COLO829 (cell line): ENCODE measurements at places on chromosomes 1 and 21.
A peak's percentile ranks its signal among the peaks of the same experiment; 100 is the strongest.

DNA sequence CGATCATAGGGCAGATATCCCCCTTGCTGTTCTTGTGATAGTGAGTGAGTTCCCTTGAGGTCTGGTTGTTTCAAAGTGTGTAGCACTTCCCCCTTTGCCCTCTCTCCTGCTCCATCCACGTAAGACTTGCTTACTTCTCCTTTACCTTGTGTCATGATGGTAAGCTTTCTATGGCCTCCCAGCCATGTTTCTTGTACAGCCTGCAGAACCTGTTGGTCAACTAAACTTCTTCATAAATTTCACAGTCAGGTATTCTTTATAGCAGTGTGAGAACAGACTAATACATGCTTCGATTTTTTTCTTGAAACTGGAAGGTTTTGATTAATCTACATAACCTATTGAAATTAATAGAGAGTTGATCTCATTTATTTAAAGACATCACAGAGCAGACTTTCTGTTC, 302.5 kb upstream of the PBX1 start:
- DNase-seq: no peak

GRCh38 chr1:9289711-9290485, 2.8 kb upstream of the SPSB1 start:
- DNase-seq: no peak

DNA sequence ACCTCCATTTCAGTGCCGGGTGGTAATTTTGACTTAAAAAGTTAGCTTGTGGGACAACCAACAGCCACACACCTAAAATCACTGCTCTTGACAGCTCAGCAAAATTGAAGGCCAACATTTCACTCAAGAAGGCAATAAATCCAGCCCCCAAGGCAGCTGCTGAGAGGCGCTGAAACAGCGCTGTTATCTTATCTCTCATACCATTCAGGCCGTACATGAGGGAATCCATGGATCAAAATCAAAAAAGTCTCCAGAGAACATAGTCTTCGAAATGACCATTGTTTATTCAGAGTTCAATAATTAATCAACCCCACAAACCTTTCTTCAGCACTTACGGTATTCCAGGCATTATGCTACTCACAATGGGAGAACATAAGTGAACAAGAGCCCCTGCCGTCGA, 38.5 kb downstream of the ZBTB18 start:
- no peak for DNase-seq

- no peak for DNase-seq
Observed at GRCh38 chr1:53038566-53038965, 23.4 kb upstream of the PODN start.

DNA sequence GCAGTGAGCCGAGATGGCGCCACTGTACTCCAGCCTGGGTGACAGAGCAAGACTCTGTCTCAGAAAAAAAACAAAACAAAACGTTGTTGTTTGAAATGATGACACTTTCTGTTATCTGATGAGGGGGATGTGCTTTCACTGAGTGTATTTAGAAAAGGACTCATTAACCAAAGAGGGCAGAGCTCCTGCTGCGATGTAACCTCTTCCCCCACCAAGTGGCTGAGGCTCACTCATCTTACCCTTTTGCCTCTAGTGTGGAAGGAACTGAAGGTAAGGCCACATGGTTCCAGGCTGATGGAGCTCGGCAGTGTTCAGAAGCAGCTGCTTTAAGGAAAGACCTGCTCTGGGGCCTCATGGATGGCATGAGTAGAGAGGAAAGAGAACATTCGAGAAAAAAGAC, 105.7 kb upstream of the RUNX1 start:
- DNase-seq: no peak

DNA sequence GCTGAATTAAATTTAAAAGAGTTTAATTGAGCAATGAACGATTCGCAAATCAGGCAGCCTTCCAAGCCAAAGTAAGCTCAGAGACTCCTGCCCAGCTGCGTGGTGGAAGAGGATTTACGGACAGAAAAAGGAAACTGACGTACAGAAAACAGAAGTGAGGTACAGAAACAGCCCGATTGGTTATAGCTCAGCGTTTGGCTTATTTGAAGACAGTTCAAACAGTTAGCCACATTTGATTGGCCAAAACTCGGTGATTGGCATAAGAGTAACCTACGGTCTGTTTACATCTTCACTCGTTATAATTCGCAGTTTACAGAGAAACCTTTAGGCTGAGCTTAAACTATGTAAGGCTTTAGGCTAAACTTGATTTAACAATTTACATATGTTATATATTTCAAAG, 46.9 kb downstream of the CR1L start:
- DNase-seq: no peak

DNA sequence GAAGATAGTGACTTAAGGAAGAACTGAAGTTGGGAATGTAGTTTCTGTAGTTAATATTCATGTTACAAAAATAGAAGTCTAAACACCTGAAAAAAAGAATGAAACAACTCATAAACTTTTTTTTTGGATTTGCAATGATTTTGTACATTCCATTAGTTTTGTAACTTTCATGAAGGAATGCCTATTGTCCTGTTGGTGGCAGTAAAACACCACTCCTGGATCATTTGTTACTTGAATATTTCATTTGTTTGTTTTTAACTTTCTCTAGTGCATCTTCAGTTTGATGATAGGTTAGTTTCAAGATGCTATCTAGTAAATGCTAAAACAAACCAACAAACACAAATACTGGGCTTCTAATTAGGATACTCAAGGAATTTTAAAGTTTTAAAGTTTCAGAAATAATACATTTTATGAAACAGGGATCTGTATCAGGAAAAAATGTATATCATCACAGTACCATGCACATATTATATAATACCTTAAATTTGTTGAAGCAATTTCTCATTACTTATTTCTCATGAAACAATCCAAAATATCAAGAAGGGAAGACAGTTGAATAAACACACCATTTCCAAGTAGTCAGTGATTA, 229.7 kb upstream of the CACYBP start:
- DNase-seq: peak; percentile 67

GRCh38 chr1:235018720-235019444, 109.8 kb downstream of the TOMM20 start:
- DNase-seq: no peak

GRCh38 chr21:39662411-39662953, 49.7 kb downstream of the B3GALT5 start:
- DNase-seq: no peak

GRCh38 chr1:229101011-229101871, 169.7 kb upstream of the RAB4A start:
- no peak for DNase-seq

DNA sequence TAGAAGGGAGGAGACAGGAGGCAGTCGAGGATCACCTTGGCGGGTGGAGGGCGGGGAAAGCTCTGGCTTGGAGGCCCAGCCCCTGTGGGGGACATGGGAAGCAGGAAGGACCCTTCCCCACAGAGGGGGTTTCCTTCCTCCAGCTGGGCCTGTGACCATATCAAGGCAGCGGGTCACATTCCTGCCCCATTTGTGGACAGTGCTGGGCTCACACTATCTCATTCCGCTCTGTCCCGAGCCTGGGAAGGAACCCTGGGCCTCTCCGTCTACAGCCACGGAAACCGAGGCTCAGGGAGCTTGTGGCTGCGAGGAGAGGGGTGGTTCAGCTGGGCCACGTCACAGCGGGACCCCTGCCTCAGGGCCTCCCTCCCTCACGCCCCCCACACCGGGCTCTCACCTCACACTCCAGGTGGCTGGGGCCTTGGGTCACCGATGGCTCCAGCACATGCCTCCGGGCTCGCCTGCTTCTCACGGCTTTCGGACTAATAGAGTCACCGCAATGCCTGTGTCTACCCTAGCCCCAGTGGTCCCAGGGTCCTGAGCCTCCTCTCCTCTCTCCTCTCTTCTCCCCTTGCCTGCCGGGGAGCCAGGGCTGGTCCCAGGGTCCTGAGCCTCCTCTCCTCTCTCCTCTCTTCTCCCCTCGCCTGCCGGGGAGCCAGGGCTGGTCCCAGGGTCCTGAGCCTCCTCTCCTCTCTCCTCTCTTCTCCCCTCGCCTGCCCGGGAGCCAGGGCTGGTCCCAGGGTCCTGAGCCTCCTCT, 56.4 kb downstream of the SLC19A1 start:
- DNase-seq: no peak

DNA sequence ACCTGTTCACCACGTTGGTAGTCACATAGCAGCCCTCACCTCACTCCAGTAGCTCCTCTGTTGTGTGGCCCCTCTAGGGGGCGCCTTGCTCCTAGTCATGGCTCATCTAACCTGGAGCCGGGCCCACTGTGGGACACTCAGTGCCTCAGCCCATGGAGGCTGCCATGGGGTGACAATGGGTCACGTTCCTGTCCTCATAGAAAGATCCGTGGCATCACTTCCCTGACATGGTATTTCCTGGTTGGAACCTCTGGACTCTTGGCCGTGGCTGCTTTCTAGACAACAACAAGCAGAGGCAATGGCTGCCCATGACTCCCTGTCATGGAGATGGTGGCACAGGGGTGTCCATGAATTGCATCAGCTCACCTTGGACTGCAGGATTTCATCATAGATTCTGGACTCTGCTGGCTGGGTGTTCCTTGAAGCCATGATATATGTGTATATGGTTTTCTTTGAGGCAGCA, 27.5 kb upstream of the SLAMF6 start:
- no peak for DNase-seq

DNA sequence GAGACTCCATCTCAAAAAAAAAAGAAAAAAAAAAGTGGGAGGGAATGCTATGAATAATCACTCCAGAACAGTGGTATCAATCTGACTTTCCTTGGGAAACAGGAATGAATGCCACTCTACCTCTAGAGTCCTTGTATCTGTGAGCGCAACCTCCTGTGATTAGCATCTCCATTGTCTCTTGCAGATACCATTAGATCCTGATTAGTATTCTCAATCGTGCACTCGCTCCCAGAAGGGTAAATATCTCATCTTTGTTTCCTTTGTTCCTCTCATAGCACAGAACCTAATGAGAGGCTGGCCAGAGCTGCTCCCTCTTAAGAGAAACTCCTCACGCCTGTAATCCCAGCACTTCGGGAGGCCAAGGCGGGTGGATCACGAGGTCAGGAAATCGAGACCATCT, 184.4 kb upstream of the KCNK2 start:
- no peak for DNase-seq

- no peak for DNase-seq
Observed at GRCh38 chr1:22089787-22090186, 37.3 kb downstream of the CDC42 start.

DNA sequence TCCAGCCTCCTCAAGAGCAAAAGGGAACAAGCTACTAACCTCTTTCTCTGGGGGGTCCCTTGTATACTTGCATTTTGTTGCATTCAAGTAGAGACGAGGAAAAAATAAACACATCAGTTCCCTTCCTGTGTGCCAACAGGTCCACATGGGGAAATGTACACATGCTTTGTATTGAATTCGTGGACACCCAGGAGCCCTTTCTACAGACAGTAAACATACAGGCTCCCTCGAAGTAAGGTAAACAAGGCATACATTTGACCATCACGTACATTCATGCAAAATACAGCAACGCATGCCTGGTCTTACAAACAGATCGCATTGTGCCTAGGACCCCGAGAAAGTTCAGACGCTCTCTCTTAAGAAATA, 1.1 kb downstream of the KCND3 start:
- no peak for DNase-seq

- DNase-seq: no peak
Observed at GRCh38 chr1:215749414-215749813, 182.3 kb downstream of the KCTD3 start.

GRCh38 chr1:223832637-223832943, 13.2 kb downstream of the TP53BP2 start:
- no peak for DNase-seq

- no peak for DNase-seq
Observed at GRCh38 chr1:36168514-36168913, 12.6 kb downstream of the MAP7D1 start.

DNA sequence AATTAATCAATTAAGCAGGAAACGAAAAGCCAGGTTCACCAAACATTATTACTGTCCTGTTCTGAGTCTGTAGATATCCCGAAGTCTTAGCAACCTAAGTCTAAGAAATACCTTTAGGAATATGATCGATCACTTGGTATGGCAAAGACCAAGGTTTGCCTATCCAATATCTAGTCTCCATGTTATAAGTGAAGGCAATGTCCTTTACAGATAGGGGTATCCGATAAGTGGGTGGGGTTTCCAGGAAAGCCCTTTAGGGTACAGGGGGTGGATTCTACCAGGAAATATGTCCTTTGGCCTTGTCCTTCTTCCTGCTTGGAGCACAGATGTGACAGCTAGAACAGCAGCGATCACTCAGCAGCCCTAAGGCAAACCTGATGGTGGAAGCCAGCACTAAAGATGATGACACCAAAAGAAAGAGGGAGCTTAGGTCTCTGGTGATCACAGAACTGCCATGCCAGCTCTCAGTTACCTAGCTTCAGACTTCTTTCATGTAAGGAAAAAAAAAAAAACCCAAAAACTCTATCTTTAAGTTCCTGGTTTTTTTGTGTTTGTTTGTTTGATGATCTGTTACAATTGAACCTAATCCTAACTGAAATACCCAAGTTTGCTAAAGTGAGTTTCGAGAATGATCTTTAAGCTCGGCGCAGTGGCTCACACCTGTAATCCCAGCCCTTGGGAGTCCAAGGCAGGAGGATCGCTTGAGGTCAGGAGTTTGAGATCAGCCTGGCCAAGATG, 40.8 kb downstream of the DSTYK start:
- DNase-seq: no peak

DNA sequence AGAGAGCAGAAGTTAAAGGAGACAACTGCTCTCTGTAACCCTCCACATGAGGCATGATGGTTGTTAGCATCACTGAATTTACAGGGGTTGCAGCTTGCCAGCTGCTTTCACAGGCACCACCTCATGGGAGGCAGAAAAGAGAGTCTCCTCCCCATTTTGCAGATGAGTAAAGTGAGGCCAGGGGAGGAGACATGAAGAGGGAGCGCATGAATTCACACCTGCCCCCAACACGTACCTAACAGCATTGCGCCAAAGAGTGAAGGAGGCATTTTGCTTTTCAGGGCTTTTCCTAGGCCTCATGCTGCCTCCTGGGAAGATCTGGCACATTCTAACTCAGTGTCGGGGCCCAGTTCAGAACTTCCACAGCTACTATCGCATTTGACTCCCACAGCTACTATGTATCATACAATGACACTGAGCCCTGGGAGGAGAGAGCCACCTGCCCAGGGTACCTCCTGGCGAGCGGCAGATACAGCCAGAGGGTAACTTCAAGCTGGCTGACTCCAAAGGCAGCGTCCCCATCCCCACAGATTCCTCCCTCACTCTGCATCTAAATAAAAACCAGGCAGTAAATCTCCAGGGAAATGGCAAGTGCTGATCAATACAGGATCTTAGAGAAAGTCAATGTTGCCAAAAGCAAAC, 34.0 kb downstream of the GLIS1 start:
- DNase-seq: no peak

DNA sequence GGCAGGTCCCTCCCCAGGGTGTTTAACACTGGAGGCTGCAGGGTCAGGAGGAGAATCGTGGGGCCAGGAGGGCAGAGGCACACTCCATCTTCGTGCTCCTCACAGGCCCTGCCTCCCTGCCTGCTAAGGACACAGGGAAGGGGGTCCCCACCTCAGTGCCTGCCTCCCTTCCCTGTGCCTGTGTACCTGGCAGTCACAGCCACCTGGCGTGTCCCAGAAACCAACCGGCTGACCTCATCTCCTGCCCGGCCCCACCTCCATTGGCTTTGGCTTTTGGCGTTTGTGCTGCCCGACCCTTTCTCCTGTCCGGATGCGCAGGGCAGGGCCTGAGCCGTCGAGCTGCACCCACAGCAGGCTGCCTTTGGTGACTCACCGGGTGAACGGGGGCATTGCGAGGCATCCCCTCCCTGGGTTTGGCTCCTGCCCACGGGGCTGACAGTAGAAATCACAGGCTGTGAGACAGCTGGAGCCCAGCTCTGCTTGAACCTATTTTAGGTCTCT, 623 bp upstream of the BGLAP start:
- DNase-seq: no peak

- DNase-seq: no peak
Observed at GRCh38 chr1:94540440-94541245, 916 bp downstream of the F3 start.

- DNase-seq: no peak
Observed at GRCh38 chr1:58548371-58548770, 1.8 kb upstream of the OMA1 start.
